Activated CD4-positive, alpha-beta T cell treated with anti-CD3 and anti-CD28 coated beads, Interleukin-2, amount 50 U/mL, for 4 hours (primary cell): ENCODE measurements at places on chromosomes 4 and X.

DNA sequence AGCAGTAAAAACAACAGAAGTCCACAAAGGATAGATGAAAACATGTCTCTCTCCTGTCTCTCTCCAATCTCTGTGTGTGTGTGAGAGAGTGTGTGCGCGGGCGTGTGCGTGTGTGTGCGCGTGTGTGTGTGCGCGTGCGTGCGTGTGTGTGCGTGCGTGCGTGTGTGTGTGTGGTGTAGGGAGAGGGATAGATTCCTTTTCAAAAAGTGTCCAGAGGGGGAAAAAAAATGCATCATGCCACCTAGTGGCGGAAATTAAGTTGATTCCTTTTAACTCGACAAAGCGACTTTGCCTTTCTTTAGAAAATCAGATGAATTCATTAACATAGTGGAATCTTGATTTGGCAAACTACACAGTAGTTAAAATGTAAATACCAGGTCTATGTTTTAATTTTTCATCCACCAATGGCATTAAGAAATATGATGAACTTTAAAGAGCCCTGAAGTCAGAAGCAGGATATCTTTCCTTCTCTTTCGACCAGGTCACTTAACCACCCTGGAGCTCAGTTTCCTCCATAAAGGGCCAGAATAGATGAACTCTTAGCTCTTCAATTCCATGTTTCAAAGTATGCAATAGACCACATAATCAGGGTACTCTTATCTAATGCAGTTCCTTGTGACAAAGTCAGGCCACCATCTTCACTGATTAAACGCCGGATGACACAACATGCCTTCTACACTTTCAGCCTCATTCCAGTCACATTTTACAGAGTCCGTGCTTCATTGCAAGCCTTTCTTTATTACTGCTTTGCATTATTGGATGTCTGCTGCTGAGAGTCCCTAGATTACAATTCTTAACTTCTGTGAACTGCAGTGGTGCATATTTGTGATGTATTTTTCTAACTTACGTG is 162.8 kb downstream of the FBXO8 start:
- DNase-seq = no peak

DNA sequence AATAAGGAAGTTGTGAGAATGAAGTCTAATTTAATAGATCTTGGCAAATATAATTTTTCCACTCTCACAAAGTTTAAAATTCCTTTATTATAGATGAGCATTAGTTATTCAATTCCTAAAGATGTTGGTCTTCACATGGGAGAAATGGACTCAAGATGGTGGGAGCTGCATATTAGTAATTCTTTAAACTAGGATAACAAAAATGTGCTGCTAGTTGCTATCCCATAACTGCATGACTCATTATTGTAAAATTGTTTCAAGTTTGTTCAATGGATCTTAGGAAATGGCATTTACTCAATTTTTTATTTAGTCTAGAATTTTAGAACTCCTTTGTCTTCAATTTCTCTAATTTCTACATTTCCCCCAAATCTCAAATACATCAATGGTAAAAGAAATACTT is 155.8 kb downstream of the ATP10D start:
- no peak for DNase-seq

- DNase-seq = no peak
Measured at GRCh38 chr4:154854362-154854761, 73.3 kb downstream of the RBM46 start.

DNA sequence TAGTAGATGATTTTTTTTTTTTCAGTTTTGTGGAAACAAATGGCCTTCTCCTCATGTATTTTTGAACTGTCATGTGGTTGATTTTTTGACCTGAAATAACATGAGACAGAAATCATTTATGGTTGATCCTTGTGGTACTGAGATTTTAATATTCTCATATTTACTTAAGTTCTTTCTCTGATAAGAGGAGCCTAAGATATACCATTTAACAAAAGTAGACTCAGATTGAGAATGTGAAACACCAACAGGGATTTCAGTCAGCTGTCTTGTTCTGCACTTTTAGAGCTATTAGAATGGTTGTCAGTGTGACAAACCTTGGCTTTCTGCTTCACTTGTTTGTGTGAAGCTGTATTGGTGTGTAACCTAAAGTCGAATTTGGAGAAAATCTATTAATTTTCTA is 575.7 kb downstream of the SPOCK3 start:
- no peak for DNase-seq

- no peak for DNase-seq
Measured at GRCh38 chr4:80911458-80911857, 119.0 kb upstream of the BMP3 start.

DNA sequence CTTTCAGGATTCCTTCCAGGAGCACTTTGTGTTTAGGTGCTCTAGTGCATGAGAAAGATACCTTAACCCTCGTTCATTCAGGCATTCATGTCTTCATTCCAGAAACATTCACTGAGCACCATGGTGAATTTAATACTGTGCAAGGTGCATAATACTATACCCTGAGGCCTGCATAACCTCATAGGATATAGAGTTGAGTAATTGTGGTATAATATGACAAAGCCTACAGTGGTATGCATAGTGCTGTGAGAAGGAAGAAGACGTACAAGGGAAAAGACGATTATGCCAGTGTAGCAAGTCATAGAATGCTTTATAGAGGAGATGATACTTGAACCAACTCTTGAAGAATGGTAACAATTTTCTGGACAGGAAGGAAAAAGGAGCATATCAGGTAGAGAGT is 34.3 kb downstream of the MTM1 start:
- DNase-seq = no peak

- DNase-seq = no peak
Measured at GRCh38 chr4:5955201-5955821, 62.4 kb upstream of the CRMP1 start.

DNA sequence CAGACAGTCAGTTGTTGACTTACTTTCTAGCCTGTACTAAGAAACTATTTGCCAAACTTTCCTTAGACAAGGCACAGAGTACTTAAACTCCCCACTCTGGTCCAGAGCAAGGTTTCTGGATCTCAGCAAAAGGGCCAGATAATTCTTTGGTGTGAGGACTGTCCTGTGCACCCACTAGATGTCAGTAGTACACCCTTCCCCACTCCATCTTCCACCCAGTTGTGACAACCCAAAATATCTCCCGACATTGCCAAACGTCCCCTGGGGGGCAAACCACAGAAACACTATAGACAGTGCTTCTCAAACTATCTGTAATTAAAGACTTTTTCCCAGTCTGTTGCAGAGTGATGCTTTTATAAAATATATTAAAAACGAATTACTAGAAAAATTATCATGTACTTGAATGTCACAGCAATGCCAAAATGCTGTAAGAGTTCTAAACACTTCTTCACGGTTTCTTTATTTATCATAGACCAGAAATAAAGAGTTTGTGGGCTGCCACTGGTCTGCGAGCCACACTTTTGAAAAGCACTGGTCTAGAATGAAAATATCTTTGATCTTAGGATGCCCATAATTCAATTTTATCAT is 203.5 kb downstream of the PRDM5 start:
- no peak for DNase-seq

- DNase-seq = no peak
Measured at GRCh38 chr4:145665773-145666172, 14.2 kb upstream of the C4orf51 start.

GRCh38 chr4:78343682-78344081 is 207.9 kb upstream of the ANXA3 start:
- DNase-seq = no peak

GRCh38 chr4:5874811-5875449 is 18.0 kb downstream of the CRMP1 start:
- no peak for DNase-seq

- no peak for DNase-seq
Measured at GRCh38 chr4:621296-622070, 3.9 kb upstream of the PDE6B start.

GRCh38 chrX:130299279-130300009 is 30.7 kb upstream of the ZNF280C start:
- no peak for DNase-seq

DNA sequence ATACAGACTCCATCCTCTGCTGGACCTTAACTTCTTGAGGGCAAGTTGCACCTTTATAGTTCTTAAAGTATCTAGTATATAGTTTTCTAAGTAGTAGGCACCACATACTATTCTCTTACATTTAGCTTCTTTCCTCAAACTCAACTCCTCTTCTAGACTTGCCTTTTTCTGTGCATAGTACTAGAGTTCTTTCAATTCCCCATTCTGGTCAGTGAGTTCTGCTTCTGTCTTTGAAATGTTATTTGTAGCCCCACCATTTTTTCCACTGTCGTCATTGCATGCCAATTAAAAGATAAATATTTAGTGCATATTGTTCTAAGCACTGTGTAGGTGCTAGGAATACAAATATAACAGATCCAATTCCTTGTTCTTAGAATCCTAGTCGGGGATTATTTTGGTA is 31.6 kb downstream of the CDKL5 start:
- no peak for DNase-seq

DNA sequence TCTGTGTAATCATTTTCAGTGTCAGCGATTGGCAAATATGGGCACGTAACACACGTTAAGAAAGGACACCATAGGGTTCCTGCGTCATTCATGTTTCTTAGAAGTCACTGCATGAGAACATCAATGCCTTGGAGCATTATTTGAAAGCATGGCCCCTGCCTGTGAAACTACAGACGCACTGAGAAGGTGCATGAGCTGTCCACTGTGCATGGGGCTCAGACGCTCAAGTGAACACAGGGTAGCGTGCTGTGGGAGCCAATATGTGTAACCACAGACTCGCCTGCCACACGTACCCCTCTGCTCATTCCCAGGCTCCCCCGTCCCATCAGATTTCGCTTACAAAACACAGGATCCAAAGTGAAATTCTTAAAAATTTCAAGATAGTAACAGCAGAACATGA is 6.5 kb downstream of the PPP2R2C start:
- no peak for DNase-seq

DNA sequence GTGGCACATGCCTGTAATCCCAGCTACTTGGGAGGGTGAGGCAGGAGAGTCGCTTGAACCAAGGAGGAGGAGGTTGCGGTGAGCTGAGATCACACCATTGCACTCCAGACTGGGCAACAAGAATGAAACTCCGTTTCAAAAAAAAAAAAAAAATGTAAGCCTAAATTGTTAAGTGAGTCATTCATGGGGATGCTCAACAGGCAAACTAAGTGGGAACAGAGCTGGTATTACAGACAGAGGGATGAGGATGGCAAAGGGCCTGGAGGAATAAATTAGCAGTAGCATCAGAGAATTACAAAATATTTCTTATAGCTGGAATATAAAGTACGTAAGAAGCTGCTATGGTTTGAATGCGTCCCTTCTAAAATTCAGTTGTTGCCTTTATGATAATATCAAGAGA is 43.4 kb upstream of the OGT start:
- DNase-seq = no peak

- DNase-seq = no peak
Measured at GRCh38 chr4:175035905-175036304, 117.7 kb downstream of the ADAM29 start.

GRCh38 chr4:10554694-10555093 is 97.5 kb upstream of the ZNF518B start:
- peak; percentile 15 for DNase-seq

- no peak for DNase-seq
Measured at GRCh38 chrX:155218777-155219176, 2.5 kb downstream of the VBP1 start.
